Ovary (tissue), 10 donors: ENCODE measurements at places on chromosomes 5 and 9. TPM values are rescaled to one million over a fixed set of nuclear protein-coding genes. Genes with fewer than 3 reads are reported as not detected.
A peak's percentile ranks its signal among the peaks of the same experiment; 100 is the strongest.

- peaks cover 59% of the 10 kb centered on the region for H3K4me1 ChIP-seq
- peak; percentile 36 for DNase-seq
- no peak overlapping the region for H3K4me3 ChIP-seq
- H3K27ac ChIP-seq = no peak overlapping the region
Measured at GRCh38 chr9:27472195-27472594, 51.9 kb upstream of the IFNK start.

- DNase-seq = no peak
- H3K27me3 ChIP-seq = no peaks in the 10 kb centered on the region
- no peak overlapping the region for H3K27ac ChIP-seq
- H3K36me3 ChIP-seq = no peaks in the 10 kb centered on the region
- H3K4me3 ChIP-seq = no peak overlapping the region
Measured at GRCh38 chr9:227860-228259, 13.2 kb downstream of the DOCK8 start.

GRCh38 chr9:108234811-108235210 lies 621.0 kb downstream of the ACTL7B start:
- DNase-seq = no peak
- H3K36me3 ChIP-seq = no peaks in the 10 kb centered on the region
- H3K27me3 ChIP-seq = no peaks in the 10 kb centered on the region
- no peak overlapping the region for H3K4me3 ChIP-seq
- H3K4me1 ChIP-seq = no peaks in the 10 kb centered on the region

The COL27A1 gene
- total RNA-seq = 7.1 TPM

GRCh38 chr5:174482607-174483024 lies 241.8 kb upstream of the MSX2 start:
- H3K36me3 ChIP-seq = no peaks in the 10 kb centered on the region
- H3K27ac ChIP-seq = no peak overlapping the region

- H3K27ac ChIP-seq = no peak overlapping the region
- no peaks in the 10 kb centered on the region for H3K4me1 ChIP-seq
- no peak for DNase-seq
Measured at GRCh38 chr9:29637471-29638237, 2064.4 kb upstream of the C9orf72 start.

The TENT4A gene
- 18.7 TPM for total RNA-seq

The ABCA1 gene
- 12.3 TPM for total RNA-seq

- H3K36me3 ChIP-seq = no peaks in the 10 kb centered on the region
- H3K27me3 ChIP-seq = no peaks in the 10 kb centered on the region
- no peak overlapping the region for H3K4me3 ChIP-seq
- no peaks in the 10 kb centered on the region for H3K4me1 ChIP-seq
- no peak for DNase-seq
Measured at GRCh38 chr5:14706615-14707021, 42.1 kb downstream of the OTULIN start.

The AGPAT2 gene
- total RNA-seq = 40.9 TPM
